ENCODE measurements at places on chromosomes 7 and 10.

- DNase-seq: peak; percentile 95
Measured at GRCh38 chr7:106057962-106058927, 53.9 kb downstream of the SYPL1 start.

DNA sequence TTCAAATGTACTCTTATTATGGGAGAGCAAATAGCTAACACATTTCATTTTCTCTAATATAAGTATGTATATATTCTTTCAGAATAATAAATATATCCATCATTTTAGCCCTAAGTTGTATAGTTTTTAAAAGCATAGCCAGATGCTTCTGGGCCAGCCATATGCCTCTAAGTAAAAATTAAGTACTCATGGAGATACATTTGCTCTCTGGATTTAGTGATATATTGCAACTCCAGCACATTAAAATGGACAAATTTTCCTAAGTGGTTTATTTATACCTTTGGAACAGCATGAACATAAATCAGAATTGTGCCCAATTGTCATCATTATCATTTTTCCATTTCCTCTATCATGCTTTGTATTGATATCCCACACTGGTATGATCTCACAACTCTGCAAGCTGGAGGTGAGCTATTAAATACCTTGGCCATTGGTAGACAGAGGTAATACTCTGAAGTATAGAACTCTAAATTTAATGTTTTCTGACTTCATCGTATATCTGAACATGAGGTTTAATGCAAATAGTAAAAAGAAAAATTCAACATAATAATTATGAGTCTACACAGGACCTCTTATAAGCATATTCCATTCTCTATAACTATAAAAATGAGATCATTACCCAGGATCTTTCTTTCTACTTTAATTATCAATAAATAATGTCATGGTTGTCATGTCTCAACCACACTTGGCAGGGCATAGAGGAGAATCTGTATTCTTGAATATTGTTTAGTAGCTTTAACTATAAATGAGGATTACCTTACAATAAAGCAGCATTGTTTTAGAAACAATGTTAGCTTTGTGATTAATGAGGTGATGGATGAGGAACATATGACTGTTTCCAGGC lies 90.8 kb downstream of the AGMO start:
- DNase-seq: no peak

GRCh38 chr10:84256510-84257342 lies 11.9 kb downstream of the RGR start:
- peak; percentile 1 for DNase-seq

DNA sequence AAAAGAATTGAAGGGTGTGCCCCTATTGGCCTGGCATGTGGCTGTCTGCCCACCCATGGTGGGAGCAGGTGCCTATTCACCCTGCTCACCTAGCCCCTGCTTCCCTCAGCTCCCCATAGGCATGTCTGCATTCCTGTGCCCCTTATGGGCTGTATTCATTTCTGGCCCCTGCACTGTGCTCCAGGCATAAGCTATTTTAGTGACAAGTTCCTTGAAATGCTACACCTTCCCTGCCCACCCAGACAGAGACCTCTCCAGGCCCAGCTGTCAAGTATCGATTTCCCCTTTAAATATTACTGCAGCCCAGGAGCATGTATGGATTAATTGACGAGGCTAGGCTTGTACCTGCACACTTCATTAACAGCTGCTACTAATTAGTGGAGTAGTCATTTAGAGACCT lies 235.4 kb downstream of the RPS24 start:
- DNase-seq: no peak

DNA sequence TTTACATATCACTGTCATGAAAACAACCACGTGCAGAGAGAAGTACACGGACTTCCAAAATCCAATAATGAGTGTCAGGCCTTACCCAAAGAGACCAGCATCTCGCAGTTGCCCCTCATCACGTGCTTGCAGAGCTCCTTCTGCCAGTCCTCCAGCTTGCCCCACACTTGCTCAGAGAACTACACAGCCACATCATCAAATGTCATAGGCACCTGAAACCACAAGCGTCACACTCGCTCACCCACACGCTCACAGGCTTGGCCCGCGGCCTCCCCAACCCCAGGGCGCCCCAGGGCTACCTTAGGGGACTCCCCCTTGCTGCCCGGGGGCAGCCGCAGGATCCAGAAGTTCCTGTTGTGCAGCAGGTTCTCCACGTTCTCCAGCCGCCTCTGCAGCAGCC lies 123.4 kb upstream of the ZNF746 start:
- DNase-seq: no peak

- no peak for DNase-seq
Measured at GRCh38 chr10:94334857-94335256, 27.9 kb downstream of the NOC3L start.

GRCh38 chr10:101903827-101904550 lies 60.4 kb upstream of the KCNIP2 start:
- DNase-seq: peak; percentile 93

DNA sequence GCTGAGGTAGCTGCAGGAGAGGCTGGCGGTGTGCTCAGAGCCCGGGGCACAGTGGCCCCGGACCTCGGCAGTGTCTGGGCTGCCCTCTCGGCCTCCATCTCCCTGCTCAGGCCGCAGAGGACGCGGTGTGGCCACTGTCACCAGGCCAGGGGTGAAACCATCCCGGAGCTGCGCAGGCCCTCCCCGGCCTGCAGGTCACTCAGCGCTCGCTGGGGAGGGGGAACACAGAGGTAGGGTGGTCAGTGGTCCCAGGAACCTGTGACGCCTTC lies 49.8 kb upstream of the DAGLB start:
- DNase-seq: no peak

DNA sequence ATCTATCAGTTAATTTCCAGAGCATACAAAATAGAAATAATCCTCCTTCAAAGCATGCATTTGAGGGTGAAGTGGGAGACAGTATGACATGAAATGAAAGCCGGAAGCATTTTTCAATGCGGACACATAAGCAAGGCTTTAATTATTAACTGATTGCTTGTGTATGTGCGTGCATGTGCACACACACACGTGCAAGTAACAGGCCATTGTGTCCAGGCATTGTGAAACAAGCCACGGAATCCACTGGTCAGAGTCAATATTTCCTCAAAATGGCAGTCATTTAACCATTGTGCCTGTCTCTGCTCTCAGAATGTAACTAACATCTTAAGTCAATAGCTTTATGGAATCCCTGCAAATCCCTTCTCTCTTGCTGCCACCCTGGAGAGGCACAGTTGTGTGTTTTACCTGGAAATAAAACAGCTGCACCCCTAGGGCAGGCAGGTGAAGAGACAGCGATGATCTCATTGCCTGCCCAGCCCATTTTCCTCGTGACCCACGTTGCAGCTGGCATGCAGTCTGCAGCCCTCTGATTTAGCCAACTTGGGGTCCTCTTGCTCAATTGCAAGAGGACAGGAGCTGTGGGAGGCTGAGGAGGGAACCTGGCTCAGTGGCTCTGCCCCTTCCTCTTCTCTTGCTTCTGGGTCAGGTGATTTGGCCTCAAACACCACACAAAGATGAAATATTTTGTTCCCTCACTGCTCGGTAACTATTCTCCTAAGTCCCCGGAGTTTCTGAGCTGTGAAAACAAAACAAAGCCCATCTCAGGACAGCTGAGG lies 500.9 kb upstream of the ZMIZ1 start:
- DNase-seq: peak; percentile 91

DNA sequence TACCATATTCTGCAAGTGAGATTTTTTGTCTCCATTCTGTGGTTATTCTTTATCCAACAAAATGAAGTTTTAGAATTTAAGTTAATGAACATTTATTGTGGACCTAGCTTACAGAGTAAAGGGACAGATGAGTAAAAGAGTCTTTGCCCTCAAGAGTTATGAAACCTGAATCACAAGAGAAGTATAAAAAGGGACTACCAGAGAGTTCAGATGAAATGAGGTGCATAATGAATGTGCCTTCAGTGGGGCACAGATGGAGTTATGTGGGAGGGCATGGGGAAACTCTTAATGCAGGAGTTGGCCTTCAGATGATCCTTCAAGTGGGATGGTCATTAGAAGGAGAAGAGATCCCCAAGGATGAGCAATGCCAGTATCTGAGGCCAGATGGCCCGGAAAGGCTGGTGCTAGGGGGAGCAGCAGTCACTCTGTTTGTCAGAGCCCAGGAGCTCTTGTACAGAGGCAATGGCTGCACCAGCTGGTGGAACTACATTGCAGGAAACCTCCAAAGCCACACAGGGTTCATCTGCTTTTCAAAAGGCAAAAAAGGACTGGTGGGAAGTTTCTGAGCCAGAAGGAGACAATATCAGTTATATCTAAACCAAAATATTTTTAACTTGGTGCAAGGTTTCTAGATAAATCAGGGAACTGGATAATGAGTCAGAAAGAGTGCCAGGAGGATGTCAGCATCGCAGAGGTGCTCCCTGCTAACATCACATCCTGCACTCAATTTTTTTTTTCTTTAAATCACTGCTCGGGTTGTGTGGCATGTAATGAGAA lies 162.0 kb downstream of the KLF6 start:
- no peak for DNase-seq

DNA sequence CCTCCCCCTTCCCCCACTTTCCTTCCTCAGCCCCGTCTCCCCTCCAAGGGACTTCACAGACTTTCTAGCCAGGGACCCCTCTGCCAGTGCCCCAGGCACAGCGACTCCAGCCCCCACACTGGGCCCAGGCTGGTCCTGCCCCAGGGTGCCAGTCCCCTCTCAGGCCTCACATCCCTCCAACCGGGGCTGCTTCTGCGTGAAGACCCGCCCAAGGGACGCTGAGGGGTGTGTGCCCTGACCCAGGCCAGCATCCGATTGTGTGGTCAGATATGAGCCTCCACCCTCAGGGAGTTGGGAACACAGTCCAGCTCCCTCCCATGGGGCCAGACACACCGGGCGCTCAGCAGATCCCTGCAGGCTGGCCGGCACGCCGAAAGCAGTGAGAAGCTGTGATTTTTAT lies 97.0 kb downstream of the MICALL2 start:
- DNase-seq: no peak

- DNase-seq: peak; percentile 69
Measured at GRCh38 chr7:29878081-29878688, 71.9 kb downstream of the WIPF3 start.

- DNase-seq: peak; percentile 10
Measured at GRCh38 chr10:13700473-13701144, 113.8 kb downstream of the PRPF18 start.

DNA sequence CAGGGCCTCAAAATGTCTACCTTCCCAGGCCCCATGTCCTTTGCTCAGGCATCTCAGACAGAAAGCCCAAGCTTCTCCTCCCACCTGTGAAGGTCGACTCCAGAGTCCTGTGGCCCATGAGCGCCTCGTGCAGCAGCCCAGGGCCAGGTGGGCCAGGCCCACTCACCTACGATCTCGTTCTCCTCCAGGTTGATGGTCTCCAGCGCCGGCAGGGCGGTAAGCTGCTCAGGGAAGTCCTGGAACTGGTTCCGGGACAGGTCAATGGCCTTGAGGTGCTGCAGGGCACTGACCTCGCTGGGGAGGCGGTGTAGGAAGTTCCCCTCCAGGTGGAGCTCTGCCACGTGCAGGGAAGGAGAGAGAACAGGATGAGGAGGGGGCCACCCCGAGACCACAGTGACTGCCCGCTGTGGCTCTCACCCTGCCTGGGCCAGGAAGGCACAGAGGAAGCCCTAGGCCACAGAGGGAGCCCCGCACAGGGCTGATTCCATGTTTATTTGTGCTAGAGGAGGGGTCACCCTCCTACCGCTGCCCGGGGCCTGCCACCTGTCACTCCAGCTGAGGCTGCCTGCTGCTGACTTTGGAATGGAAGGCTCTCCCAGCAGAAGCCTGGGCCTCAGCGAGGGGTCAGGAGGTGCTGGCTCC lies 40.0 kb upstream of the NPFFR1 start:
- DNase-seq: peak; percentile 60

DNA sequence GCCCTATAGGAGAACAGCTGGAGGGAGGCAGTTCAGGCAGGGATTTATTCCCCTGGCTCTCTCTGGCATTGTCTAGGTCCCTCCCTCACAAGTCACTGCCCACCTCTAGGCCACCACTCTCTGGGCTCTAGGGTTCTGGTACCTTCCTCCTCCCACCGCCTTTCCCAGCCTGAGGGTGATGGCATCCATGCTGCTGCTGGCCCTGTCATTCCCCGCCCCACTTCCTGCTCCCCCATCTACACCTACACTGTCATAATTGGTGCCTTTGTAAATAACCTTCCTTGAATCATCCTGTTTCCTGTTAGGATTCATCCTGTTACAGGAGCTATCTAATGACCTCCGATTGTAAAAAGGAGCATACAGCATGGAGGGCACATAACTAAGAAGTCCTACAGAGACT lies 303.3 kb upstream of the COBL start:
- DNase-seq: peak; percentile 77

GRCh38 chr10:79403441-79404230 lies 41.8 kb downstream of the ZCCHC24 start:
- no peak for DNase-seq

DNA sequence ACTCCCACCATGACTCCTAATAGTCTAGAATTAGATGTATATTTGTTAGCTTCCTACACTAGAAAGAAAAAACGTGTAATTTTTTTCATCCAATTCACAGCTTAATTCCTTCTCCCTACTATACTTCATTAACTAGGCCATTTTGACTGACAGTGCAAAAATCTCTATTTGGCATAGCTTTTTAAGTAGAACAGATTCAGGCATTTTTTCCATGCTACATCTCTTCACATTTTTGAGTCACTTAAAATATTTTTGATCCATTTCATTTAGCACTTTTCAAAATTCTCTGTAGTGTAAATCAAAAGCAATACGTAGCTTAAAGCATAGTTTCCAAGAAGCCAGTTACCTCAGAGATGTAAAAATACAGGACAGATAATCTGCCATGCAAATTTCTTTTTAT lies 391.1 kb upstream of the NPVF start:
- no peak for DNase-seq

GRCh38 chr10:82211346-82211745 lies 336.4 kb downstream of the NRG3 start:
- DNase-seq: no peak

DNA sequence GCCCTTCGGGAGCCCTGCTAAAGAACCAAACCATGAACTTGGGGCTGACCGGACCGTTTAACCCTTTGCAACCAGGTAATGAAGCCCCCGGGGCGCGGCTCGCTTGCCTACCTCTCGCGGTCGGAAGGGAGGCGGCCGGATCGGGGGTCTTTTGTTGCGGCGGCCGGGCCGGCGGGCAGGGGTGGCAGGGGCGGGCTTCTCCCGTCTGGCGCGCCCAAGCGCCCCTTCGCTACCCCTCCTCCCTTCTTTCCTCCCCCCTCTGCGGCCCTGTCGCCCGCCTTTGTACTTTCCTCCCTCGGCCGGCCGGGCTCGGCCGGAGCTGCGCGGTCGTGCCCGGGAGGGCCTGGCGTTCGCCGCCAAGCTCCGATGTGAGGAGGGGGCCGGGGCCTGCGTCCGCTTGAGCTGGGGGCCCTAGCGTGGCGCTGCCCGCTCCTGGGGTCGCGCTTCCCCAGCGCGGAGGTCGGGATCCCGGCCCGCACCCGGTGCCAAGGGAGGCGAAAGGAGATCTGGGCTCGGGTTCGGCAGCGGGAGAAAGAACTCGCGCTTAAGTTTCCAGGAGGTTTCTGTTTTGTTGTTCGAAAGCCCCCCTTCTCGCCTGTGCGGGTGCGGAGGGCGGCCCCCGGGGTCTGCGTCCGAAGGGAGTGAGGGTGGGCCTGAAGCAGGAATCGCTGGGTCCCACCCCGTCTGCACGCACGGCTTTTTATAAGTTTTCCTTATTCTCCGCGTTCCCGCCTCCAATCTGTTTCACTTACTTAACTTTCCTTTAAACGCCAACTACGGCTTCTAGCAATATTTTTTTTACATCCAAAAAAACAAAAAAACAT lies 436.8 kb upstream of the GALNT17 start:
- DNase-seq: peak; percentile 77

GRCh38 chr10:76297780-76298281 lies 866.4 kb downstream of the LRMDA start:
- DNase-seq: peak; percentile 91

- DNase-seq: no peak
Measured at GRCh38 chr10:46326971-46327370, 40.2 kb downstream of the ANTXRL start.

Data from NCI-H69 (cell line).